Stimulated activated naive CD4-positive, alpha-beta T cell (primary cell): ENCODE measurements at places on chromosomes 2 and 18.
A peak's percentile ranks its signal among the peaks of the same experiment; 100 is the strongest.

GRCh38 chr2:204452464-204453023, 92.7 kb upstream of the PARD3B start:
- DNase-seq = no peak

GRCh38 chr2:26942543-26943295, 27.7 kb upstream of the MAPRE3 start:
- DNase-seq = peak; percentile 58

DNA sequence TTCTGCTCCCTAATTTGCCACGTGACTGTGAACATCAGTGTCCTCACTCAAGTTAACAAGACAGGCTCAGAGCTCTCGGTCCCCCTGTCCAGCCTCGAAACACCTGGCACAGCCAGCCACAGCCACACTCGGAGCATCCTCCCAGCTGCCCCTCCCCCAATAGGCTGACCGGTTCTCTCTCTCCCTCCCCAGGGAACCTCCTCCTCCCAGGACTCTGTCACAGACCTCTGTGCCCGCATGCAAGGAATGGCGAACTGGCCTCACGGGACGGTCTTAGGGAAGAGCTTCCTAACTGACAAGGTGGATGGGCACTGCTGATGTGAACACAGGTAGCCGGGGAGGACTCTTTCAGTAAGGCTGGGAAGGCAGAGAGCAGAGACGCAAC, 18.8 kb downstream of the CYP26B1 start:
- DNase-seq = no peak

- no peak for DNase-seq
Measured at GRCh38 chr2:29262681-29263260, 147.6 kb downstream of the CLIP4 start.

GRCh38 chr18:398935-399630, 101.4 kb downstream of the COLEC12 start:
- DNase-seq = no peak

- no peak for DNase-seq
Measured at GRCh38 chr2:16014041-16014787, 73.9 kb downstream of the MYCN start.

DNA sequence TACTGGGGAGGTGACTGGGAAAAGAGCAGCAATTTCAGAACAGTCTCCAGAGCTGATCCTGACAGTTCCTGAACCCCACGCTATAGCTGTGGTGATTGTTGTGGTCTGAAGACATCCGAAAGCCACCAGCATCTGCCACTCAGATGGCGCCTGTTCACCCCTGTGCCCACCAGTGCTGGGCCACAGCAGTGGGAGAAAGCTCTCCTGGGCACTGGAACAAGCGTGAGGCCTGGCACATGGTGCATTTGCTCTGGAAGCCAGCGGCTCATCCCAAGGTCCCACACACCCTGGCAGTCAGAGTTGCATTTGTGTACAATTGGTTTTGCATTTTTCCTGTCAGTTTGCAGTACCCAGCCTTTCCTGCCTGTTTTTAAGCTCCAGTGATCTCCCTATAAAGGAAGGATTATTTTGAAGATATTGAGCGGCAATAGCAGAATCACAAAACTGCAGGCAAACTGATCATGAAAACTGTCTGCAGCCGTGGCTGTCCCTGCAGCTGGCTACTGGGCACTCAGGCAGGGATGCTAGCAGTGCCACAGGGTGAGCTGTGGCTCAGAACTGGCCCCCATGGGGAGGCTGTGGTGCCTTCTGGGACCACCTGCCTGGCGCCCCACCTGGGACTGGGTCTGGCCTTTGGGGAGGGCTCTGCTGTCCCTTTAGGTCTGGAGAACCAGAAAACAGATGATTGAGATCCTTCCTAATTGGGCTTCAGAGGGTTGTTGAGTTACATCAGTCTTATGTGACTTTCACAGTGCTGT, 30.1 kb downstream of the IMPA2 start:
- no peak for DNase-seq

DNA sequence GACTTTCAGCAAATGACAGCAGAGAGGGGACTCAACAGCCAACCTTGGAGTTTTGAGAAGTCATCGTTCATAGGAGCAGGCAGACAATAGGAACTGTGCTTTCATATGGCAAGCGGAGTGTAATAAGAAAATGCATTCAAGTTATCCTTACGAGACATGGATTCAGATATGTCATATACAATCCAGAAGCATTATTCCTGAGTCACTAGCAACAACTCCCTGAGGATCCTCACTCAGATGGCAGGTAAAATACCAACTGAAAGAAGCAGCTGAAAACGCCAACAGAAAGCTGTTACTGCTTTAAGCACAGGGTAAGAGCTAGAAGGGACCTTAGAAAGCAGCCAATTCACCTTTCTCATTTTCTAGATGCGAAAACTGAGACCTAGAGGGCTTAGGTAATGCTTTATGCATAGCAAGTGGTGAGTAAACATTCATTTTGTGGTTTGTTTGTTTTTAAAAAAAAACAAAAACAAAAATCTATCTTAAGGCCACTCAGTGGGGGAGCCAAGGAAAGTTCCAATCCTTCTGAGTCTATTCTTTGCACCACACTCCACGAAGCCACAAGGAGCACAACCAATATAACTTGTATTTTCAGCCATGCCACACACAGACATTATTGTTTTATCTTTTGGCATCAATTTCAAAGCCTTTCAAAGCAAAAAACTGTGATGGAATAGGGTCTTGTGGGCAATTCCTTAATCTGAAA, 89.1 kb upstream of the RIOK3 start:
- DNase-seq = no peak

DNA sequence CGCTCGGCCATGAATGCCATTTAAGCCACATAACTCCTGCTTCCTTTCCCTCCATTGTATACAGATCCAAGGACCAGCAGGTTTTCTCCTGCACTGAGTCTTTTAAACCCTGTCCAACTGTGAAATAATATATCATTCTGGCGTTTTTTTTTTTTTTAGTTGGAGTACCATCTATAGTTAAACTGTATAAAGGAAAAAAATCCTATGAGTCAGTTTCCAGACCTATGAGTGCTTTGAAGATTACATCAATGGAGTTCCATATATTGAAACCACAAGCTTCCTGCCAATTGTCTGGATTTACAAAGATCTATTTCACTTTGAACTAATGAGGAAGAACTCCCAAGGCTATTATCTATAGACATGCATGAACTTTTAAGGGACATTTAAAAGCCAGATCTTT, 2.4 kb upstream of the MALT1 start:
- DNase-seq = no peak

- no peak for DNase-seq
Measured at GRCh38 chr2:105274046-105274445, 32.5 kb downstream of the GPR45 start.

GRCh38 chr2:213787869-213788268, 503.6 kb downstream of the SPAG16 start:
- DNase-seq = no peak

GRCh38 chr2:43345872-43346271, 119.5 kb upstream of the ZFP36L2 start:
- no peak for DNase-seq

- DNase-seq = no peak
Measured at GRCh38 chr2:239021651-239022436, 174.0 kb downstream of the TWIST2 start.

- DNase-seq = no peak
Measured at GRCh38 chr2:122389694-122390093, 634.2 kb downstream of the TSN start.

DNA sequence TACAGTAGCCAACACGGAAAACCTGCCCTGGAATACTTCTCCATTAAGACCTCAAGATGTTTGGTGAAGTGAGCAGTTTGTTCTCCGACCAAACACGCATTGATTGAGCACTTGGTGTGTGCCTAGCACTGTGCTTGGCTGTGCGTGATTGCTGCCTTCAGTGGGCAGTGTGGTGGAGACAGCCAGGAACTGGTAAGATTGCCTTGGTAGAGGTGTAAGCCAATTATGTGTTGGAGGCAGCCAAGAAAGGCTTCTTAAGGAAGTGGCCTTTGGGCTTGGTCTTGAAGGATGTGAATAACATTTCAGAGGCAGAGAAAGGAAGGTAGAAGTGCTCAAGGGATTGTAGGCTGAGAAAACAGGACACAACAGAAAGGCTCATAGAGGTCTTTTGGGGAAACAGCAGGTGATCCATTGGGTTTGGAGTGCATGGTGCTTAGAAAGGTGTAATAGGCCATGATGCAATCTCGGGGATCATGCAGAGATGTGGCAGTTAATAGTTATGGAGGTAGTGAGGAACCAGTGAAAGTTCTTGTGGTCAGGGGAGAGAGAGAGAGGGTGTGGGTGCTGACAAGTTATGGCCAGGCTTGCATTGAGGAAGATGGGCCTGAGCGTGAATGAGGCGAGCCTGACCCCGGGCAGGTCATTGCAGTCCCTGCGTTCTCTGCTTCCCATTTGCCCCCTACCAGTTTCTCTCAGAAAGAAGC, 6.3 kb downstream of the B3GNT2 start:
- no peak for DNase-seq

DNA sequence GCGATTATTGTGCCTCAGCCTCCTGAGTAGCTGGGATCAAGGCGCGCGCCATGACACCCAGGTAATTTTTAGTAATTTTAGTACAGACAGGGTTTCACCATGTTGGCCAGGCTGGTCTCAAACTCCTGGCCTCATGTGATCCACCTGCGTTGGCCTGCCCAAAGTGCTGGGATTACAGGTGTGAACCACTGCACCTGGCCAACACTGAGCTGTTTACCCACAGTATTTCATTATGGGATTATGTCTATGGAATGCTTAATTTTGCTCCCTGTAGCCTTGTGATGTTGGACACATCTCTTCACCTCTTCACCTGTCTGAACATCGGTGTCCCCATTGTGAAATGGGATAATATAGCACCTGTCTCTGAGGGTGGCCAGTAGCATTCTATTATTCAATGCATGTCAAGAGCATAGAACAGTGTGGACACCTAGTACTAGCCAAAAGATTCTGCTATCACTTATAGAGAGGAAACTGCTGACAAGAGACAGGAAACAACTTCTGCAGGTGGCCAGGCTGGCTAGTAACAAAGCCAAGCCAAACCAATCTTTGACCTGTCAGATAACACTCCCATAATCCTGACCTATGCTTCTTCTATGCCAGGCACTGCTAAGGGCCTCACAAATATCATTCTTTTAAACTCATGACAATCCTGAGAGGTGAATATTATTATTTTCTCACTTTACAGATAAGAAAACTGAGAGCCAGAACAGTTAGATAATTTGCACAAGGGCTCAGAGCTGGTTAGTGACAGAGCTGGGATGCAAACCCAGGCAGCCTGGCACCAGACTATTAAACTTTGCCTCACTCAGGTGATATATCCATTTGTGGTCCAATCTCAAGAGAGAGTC, 29.4 kb upstream of the REEP1 start:
- DNase-seq = no peak

GRCh38 chr2:47620770-47621437, 162.0 kb upstream of the MSH6 start:
- no peak for DNase-seq

- no peak for DNase-seq
Measured at GRCh38 chr2:12828980-12829379, 112.2 kb downstream of the TRIB2 start.

- peak; percentile 30 for DNase-seq
Measured at GRCh38 chr2:172440795-172441194, 13.4 kb downstream of the ITGA6 start.

DNA sequence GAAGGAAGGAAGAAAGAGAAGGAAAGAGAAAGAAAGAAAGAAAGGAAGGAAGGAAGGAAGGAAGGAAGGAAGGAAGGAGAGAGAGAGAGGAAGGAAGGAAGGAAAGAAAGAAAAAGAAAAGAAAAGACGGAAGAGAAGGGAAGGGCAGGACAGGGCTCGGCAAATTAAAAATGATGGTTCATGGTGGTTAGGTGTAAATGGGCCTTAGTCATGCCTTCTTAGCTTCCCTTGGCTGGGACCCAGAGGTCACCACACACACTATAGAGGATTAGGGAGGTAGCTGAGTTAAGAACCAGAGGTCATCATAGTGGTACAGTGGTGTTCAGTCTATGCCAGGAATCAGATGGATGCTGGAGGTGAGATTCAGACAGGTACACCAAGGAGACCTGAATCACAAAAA, 9.3 kb upstream of the ATL2 start:
- no peak for DNase-seq

DNA sequence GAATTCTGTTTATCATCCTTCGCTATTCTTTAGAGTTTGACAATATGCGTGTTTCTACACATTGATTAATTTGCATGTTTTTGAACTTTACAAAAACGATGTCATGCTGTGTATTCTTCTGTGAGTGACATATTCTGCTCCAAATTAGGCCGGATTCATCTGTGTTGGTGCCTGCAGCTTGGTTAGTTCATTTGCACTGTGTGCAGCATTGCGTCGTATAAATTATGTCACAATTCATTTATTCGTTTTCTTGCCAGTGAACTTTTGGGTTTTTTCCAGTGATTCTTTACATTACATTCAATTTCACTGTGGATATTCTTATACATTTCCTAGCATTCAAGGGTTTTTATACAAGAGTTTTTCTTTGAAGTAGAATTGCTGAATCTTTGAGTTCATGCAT, 118.3 kb downstream of the KCNF1 start:
- no peak for DNase-seq

DNA sequence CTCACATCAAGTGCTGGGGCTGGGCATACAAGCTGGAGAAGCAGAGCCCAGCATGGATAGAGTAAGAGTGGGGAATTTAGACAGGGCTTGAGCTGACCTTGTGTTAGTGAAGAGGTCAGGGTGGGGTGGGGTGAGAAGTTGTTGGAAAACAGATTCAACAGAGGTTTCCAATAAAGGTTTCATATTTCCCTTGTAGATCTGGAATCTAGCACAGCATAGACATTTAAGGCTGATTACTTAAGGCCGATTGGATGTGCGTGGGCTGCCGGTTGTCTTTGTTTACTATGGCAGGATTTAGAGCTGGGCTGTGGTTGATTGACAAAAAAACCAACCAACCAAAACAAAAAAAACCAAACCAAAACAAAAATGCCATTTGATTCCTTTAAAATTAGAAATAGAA, 114.9 kb upstream of the SEC11C start:
- DNase-seq = no peak

GRCh38 chr18:11343096-11343495, 193.7 kb upstream of the PIEZO2 start:
- no peak for DNase-seq

GRCh38 chr2:6309415-6310255, 556.1 kb downstream of the CMPK2 start:
- no peak for DNase-seq

- no peak for DNase-seq
Measured at GRCh38 chr2:62424899-62425298, 81.1 kb downstream of the TMEM17 start.

- no peak for DNase-seq
Measured at GRCh38 chr2:182038576-182038975, 52.9 kb downstream of the PPP1R1C start.

GRCh38 chr18:12891561-12891960, 7.5 kb upstream of the PTPN2 start:
- no peak for DNase-seq

GRCh38 chr2:240917009-240917683, 11.0 kb downstream of the CROCC2 start:
- no peak for DNase-seq

- DNase-seq = no peak
Measured at GRCh38 chr2:708667-709066, 31.5 kb upstream of the TMEM18 start.

DNA sequence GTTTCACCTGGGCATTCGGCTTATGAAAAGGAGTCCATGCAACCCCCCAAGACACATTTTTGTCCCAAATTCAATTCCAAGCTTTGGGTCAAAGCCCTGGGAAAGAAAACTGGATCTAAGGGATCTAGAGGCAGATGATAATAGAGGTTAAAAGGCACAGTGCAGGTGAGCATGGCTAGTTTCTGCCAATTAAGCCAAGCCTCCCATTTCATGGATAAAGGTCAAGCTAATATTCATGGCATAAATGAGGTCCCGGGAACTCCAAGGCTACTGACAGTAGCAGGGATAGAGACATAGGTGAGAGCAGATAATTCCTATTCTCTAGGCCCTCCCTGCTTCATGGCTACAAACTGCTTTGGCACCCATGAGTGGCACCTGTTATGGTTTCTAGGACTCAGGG, 83.1 kb downstream of the CAMKMT start:
- no peak for DNase-seq
